Stimulated activated CD4-positive, alpha-beta T cell treated with anti-CD3 and anti-CD28 coated beads, Interleukin-12 subunit alpha, Interleukin-12 subunit beta, amount 100 ng/mL, for 4 hours (primary cell): ENCODE measurements at places on chromosomes 1 and 21.

DNA sequence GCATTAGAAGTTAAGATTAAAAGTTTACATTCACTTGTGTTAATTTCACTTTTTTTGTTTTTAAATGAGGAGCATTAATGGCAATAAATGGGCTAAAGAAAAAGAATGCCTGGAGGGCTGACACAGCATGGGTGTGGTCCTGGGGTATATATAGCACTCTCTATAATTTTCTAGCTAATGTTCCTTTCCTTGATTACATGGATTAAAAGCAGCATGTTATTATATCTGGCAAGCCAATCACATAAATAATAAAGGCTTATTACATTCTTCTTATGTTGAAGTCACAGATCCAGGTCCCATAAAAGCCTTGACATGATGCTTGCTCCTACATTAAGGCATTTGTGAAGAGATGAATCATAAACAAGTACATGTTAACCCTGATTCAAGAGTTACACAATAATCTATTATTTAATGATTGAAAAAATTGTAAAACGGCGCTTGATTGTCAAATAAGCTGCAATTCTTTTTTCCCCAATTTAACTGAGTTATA is 91.4 kb downstream of the LYPLAL1 start:
- no peak for DNase-seq

DNA sequence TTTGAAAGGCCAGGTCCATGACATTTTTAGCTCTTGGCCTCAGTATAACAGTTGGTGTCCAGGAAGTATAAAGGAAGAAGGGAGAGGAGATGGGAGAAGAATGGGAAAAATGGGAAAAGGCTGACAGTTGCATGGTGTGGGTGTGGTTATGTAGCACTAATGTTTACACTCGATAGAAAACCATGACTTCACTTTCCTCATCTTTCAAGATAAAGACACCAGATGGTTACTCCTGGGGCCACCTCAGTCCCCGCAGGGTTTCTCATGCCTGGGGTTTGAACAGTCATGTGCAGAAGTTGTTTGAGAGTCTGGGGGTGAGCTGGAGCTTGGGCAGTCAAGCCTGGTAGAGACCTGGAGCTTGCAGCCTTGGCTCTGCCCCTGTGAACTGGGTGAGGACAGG is 7.9 kb downstream of the PGBD2 start:
- DNase-seq = no peak

DNA sequence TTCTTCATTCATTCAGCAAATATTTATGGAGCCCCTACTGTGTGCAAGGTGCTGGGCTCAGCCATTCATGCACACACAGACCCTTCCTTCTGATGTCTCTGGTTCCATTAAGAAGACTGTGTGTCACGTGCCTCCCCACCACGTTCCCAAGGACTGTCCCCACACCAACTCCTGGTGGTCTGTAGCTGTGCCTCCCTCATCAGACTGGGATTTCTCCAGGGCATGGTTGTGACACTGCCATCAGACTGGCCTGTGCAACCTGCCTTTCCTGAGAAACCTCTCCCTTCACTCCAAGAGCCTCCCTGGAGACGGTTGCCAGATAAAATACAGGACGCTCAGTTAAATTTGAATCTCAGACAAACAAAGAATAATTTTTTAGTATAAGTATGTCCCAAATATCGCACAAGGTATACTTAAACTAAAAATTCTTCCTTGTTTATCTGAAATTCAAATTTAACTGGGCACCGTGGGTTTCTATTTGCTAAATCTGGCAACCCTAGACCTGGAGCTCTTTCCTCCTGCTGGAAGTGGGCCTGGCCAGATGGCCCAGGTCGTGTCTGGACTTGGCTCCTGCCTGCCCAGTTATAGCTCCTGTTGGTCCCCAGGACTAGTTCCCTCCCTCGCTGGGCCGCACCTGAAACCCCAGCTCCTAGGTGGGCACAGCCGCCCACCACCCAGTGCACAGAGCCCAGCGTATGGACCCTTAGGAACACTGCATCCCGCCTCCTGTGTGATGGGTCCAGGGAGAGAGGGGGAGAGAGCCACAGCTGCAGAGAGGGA is 76.9 kb downstream of the RAP1GAP start:
- DNase-seq = no peak

- DNase-seq = no peak
These were observed 378.9 kb downstream of the KCNH1 start for GRCh38 chr1:210754878-210755665.

DNA sequence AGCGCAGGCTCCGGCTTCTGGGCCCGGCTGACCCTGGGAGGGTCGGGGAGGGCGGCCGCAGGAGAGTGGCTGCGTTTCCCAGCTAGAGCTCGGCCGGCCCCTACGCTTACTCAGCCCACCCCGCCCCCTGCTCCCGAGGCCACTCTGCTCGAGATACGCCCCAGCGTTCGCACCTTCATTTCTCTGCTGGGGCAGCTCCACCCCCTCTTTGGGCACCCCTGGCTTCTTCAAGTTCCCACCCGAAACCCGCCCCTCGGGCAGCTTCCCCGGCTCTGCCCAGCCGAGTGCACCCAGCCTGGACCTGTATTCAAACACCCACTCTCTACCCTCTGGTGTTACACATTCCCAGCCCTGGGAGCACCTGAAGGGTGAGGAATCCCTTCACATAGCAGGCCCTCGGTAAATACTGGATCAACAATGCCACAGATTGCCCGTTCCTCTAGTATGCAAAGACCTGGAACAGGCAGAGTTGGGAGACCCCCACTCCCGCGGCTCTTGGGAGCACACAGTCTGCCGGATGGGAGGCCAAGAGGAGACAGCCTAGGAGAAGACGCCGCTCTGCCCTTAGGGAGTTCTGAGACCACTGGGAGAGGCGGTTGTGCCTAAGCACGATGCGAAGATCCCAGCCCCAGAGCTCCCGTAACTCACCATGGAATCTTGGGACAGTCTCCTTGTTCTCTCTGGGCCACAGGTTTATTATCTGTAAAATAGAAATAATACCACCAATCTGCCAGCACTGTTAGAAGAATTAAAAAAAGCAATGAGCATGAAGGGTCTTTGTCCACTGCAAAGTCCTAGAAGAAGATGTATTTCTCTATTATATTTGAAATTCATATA is 566 bp upstream of the PAQR7 start:
- no peak for DNase-seq

DNA sequence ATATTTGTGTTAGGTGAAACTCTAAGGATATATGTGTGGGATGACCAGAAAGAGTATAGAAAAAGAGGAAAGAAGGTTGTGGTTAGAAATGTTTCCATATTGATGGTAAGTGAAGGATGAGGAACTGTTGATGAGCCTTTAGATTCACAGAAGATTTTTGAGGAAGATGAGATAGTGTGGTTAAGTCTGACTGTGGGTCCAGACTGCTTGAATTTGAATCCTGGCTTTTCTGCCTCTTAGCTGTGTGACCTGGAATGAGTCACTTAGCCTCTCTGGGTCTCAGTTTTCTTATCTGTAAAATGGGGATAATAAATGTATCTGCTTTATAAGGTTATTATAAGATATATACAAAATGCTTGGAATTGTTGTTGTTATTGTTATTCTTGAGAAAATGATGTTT is 27.5 kb downstream of the RGL1 start:
- no peak for DNase-seq

- DNase-seq = no peak
These were observed 64.1 kb downstream of the KIFAP3 start for GRCh38 chr1:170010443-170010842.
